ENCODE measurements at places on chromosomes 11 and 22.

GRCh38 chr11:104028476-104029263, 7.8 kb upstream of the DDI1 start:
- DNase-seq: no peak

GRCh38 chr11:70867281-70868047, 384.9 kb downstream of the SHANK2 start:
- no peak for DNase-seq

DNA sequence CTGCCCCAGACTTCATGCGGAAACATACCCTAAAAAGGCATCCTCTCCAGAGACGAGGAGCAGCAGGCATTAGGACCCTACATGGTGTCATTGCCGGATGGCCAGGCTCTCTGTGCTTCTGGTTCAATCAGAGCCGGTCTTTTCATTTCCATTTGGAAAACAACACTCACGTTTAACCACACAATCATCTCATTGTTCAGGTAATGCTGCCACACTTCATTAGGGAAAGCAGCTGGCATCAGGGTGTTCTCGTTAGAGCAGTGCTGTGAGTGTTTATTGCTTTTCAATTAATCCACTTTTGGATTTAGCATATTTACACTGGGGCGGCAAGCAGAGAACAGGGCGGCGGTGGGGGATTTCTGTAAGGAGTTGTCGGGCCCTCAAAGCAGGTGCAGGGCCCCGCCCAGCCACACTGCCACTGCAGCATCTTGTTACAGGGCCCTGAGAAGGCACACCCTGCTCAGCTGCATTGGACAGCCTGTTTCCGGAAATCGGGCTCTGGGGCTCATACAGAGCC, 338.6 kb downstream of the SHANK2 start:
- DNase-seq: no peak

DNA sequence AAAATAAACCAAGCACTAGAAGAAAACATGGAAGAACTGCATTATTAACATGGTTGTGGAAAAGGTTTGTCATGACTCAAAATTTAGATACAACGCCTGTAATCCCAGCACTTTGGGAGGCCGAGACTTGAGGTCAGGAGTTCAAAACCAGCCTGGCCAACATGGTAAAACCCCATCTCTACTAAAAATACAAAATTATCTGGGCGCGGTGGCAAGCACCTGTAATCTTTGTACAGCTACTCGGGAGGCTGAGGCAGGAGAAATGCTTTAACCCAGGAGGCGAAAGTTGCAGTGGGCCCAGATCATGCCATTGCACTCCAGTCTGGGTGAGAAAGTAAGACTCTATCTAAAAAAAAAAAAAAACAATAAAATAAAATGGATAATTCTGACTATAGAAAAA, 23.7 kb downstream of the GNB1L start:
- DNase-seq: no peak

DNA sequence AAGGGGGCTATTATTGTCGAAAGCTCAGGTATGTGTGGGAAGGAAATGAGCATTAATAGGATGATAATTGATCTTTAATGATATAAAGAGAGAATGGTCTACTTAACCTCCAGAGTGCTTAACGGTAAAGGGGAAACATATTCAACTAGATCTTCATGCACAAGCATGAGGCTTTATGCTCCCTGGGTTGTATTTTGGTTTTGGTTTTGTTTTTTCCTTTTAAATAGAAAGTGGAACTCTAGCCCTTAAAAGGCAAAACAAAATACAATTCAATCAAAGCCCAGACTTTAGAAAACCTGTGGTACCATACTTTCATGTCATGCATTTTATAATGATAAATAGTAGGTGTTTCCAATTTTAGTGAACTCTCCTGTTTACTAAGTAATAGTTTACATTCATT, 622.7 kb downstream of the METTL15 start:
- no peak for DNase-seq

- no peak for DNase-seq
Measured at GRCh38 chr11:12998336-12998735, 10.8 kb upstream of the RASSF10 start.

GRCh38 chr11:119849872-119850271, 120.9 kb upstream of the NECTIN1 start:
- DNase-seq: no peak

DNA sequence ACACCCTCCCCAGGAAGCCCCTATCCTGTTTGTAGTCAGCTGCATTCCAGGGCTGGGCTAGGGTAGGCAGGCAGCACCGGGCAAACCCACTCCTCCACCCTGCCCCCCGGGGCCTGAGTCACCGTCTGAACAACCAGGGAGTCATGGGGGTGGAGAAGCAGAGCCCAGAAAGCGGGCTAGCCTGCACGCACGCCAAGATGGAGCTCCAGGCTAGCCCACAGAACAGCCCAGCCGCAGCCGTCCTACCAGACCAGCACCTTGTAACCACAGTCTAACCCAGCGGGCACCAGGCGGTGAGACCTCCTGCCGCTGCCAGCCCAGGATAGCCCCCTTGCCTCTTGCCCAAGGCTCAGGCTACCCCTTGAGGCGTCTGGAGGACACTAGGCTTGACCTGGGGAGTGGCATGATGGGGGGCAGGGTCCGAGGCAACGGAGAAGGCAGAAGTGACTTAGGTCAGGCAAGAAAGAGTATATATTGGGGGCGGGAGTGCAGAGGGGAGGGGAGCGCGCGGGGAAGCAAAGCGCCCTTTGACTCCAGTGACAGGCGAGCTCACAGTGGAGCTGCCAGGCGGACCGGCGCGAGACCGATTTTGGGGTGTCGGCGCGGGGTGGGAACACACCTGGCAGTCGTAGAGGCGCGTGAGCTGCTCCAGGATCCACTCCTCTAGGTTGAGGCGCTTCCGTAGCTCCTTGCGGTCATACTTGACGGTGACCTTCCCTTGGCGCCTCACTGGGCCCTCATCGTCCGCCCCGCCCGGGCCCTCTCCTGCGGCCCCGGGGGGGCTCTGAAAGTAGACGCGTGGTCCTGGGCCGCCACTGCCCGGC, 734 bp downstream of the PPP1R14B start:
- DNase-seq: peak; percentile 86

- DNase-seq: no peak
Measured at GRCh38 chr11:122146475-122146874, 30.5 kb upstream of the BLID start.

DNA sequence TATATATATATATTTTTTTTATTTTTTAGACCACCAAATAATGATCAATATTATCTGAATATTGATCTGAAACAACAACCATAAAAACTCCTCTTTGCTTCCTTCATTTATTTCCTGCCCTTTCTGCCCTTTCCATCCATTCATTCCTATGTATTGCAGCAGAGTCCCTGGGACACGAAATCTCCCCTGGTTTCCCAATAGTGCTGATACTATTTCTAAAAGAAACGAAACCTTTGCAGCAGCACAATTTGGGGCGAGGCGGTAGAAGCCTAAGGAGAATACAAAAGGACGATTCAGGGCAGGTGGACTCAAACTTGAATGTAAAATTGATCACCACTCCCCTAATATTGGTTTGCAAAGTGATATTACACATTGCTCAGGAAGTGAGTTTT, 16.9 kb upstream of the AMOTL1 start:
- no peak for DNase-seq

- no peak for DNase-seq
Measured at GRCh38 chr11:115159207-115159606, 345.0 kb downstream of the CADM1 start.

- DNase-seq: no peak
Measured at GRCh38 chr22:45840483-45840882, 136.5 kb downstream of the WNT7B start.

- DNase-seq: no peak
Measured at GRCh38 chr22:31284281-31285155, 7.8 kb downstream of the PIK3IP1 start.

DNA sequence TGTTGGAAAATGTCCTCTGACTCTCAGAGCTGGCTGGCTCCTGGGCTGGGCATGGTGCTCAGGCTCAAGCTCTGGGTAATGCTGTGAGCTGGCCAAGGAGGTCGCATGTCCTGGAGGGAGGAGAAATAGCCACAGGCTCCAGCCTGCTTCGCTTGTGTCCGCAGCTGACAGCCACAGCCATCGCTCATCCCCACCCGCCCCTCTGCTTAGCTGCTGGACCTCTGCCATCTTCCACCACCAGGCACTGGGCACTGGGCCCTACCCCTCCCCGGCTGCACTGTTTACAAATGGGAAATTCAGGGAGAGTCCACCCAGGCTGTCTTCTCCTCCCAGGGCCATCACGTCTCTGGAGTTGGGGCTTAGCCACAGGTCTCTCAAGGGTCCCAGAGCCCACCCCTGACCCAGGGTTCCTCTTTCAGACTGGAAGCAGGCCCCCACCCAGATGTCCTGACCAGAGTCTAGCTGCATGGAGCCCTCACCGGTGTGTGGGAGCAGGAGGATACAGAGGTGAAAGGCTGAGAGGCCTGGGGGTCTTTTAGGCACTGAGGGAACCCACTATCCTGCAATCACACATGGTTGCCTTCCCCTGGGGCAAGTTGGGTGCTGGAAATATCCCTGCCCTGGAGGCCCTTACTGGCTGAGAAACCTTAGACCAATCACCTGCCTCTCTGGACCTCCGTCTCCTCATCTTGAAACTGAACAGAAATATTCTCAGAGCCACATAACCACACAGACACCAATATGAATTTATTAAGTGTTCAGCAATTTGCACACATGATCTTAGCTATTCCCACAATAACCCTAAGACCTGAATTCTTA, 62.7 kb downstream of the CD82 start:
- no peak for DNase-seq

GRCh38 chr11:6357222-6357621, 33.1 kb upstream of the SMPD1 start:
- DNase-seq: peak; percentile 68

DNA sequence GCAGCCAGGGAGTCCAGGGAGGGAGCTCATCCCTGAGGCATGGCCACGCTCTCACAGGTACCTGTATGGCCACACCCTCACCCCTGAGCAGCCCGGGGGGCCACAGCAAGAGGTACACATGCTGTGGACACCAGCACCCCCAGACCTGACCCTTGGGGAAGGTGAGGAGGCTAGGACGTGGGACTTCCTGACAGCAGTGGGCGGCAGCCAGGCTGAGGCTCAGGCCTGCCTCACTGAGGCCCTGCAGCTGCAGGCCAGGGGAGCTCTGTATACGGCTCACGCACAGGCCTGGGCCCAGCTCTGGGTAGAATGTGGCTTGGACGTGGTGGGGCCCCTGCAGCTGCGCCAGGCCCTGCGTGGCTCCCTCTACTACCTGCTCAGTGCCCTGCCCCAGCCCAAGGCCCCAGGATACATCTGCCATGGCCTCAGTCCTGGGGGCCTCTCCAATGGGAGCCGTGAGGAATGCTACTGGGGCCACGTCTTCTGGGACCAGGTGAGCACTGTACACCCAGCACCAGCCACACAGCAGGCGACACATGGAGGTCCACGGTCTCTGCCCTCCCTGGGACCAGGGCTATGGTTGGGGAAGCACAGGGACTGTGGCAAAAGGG, 1.8 kb downstream of the PGGHG start:
- no peak for DNase-seq

DNA sequence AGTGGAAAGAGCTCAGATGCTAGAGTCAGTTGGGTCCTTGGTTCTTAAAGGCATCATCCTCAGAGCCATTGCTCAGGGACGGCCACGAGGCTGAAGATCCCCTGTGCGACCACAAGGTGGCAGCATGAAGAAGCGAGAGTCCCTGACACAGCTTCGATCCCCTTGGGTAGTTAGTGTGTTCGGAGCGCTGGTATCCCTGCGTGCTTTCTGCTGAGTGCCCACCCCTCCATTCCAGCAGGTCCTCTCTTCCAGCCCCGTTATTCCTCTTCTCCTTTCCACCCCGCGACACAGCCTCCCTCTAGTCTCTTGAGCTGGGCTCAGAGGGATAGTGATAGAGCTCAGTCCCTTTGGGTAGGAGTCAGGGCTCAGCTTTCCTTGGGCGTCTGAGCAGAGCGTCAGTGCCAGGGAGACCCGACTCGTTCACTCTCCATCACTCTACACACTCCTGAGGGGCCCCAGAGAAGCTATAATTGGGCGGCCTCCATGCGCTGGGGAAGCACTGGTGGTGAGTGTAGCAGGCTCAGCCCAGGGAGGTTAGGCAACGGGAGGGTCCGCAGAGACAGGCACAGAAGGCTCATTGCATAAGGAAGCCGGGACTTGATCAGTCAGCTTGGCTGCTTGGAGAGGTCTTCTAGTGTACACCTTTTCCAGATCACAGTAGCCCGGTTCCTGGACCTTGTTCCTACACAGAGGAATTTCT, at the start of gene OR51D1:
Gene OR51D1, plus strand, starts transcription at position 516 of the 700 bp plus-strand sequence. CDS start 2,314 bp downstream, outside the sequence.
- peak; percentile 78 for DNase-seq

DNA sequence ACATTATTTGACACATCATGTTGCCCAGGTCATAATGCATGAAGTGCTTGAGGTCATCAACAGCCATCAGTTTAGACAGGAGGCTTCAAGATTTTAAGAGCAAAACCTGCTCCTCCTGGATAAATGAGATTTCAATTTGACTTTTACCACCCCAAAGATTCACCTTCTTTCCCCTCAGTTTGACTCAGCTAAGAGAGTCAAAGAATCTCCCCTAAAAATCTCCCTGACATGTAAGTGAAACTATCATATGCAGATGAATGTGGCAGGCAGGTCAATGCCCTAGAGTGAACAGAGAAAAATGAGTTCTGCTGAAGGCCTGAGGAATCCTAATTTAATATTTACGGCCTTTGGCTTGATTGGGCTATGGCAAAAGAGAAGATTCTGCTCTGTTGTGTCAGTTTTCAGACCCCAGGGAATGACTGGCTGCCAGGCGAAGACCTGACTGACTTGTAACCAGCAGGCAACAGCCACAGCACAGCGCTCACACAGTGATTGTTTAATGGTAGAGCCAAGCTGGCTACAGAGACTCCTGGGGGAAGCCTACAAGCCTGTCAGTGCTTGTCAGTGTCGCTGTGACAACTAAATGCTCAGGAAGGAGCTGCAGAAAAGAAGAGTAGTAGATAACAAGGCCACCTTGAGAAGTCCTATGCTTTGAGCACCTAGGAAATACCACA, 491.2 kb upstream of the LRRC4C start:
- DNase-seq: no peak

DNA sequence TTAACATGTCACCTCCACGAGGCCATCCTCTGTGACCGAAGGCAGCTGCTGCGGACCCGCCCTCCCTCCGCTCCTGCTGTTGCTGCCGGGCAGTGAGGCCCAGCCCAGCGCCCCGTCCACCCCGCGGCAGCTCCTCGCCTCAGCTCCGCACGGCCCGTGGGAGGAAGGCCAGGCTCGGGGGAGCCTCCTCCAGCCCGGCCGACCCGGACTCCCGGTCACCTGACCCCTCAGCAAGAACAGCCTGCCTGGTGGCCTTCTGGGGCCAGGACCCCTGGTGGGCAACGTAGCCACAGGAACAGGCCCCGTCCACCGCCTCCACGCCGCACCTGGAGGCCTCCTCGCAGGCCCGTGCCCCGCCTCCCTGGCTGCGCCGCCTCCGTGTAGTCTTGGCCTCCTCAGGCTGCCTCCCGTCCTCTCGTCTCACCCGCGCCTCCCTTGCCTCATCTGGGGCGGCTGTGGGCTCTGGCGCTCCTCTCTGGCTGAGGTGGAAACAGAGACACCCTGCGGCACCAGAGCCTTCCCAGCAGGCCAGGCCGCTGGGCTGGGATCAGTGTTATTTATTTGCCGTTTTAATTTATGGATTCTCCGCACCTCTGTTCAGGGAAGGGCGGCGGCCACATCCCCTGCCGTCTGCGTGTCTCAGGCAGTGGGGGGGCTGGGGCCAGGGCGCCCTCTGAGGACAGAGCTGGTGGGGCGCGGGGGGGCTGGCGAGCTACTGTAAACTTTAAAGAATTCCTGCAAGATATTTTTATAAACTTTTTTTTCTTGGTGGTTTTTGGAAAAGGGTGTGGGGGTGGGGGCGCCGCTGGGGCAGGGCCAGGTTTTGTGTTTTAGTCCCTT, 25.4 kb downstream of the MOB2 start:
- DNase-seq: no peak
